Mesothelial cell of epicardium (in vitro differentiated cells): ENCODE measurements at places on chromosomes 7 and 10. TPM values are rescaled to one million over a fixed set of nuclear protein-coding genes. Genes with fewer than 3 reads are reported as not detected.

GRCh38 chr10:78996792-78997129 is 72.0 kb upstream of the ZMIZ1 start:
- no peaks in the 10 kb centered on the region for H3K36me3 ChIP-seq
- no peaks in the 10 kb centered on the region for H3K27me3 ChIP-seq
- H3K4me1 ChIP-seq = peaks cover 4% of the 10 kb centered on the region
- H3K4me3 ChIP-seq = no peak overlapping the region
- H3K27ac ChIP-seq = no peak overlapping the region

The ZNF488 gene
- 0.96 to 1.4 TPM (median 0.99 TPM) in 3 replicates for total RNA-seq

DNA sequence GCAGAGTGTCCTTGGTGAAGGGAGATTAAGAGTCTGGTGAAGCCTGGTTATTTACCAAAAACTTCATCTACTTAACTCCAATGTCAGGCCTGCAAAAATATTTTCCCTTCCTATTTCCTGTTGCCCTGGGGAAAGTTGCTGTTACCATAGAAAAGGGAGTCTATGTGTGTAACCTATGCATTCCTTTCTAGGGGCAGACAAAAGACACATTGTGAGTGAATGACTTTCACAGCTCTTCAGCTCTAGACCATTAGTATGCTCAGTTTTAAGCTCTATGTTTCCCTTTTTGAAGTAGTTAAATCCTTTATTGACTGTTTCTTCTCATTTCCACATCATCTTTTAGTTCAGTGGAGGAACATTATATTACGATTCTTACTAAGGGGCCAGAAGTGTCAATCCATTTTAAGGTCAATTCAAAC is 45.6 kb upstream of the SGCE start:
- H3K27ac ChIP-seq = peak overlapping the region; percentile 93
- no peaks in the 10 kb centered on the region for H3K27me3 ChIP-seq
- H3K36me3 ChIP-seq = peaks cover 2% of the 10 kb centered on the region
- DNase-seq = no peak

- no peak overlapping the region for H3K4me3 ChIP-seq
- H3K4me1 ChIP-seq = no peaks in the 10 kb centered on the region
- no peaks in the 10 kb centered on the region for H3K36me3 ChIP-seq
- no peaks in the 10 kb centered on the region for H3K27me3 ChIP-seq
- no peak for DNase-seq
Observed at GRCh38 chr7:145774777-145775176, 341.8 kb upstream of the CNTNAP2 start.

- peaks cover 44% of the 10 kb centered on the region for H3K4me1 ChIP-seq
- no peaks in the 10 kb centered on the region for H3K27me3 ChIP-seq
- H3K4me3 ChIP-seq = peak overlapping the region; percentile 86
- DNase-seq = peak; percentile 44
Observed at GRCh38 chr7:39951226-39952194, 1.5 kb downstream of the CDK13 start.
